NCI-H1092 (cell line): ENCODE measurements at places on chromosomes 1 and 21.

DNA sequence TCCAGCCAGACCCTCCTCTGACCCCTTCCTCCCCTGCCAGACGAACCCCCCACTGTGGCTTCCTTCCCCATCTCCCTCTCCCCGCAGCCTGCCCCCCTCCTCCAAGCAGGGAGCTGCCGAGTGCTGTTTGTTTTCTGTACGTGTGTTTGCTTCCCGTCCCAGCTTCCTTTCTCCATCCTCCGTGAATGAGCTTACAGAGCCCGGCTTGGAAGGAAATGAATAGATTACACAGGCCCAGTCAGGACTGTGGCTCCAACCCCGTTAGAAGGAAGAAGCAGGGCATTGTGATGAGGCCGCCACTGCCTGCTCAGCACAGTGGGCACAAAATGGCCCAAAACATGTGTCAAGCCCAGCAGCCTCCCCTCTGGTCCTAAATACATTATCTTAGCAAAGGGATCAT, 123.2 kb downstream of the IGSF21 start:
- no peak for DNase-seq

GRCh38 chr1:119093721-119094120, 46.7 kb downstream of the WARS2 start:
- no peak for DNase-seq

DNA sequence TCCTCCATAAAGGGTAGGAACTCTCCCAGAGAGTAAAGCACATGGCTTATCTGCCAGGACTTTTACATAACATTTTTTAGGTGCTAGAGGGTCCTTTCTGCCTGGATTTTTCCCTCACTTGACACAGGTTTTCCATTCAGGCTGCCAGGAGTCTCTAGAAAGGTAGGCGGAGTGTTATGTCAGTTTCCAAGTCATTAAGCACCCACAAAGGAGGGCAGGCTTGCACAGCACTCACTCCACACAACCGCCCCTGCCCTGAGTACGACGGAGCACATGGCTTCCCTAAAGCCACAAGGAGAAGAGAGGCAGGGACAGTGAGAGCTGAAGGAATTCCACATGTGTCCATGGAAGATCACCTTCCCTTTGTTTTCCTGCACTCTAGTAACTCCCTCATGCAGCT, 55.7 kb downstream of the CAPZB start:
- peak; percentile 50 for DNase-seq

- DNase-seq, result peak; percentile 80
Measured at GRCh38 chr1:35079003-35079930, at the start of gene ZMYM1. ZMYM1 (plus strand) TSS chr1:35079385; CDS start chr1:35093988, 14,603 bp downstream.

GRCh38 chr1:227729881-227730629, 5.0 kb downstream of the JMJD4 start:
- DNase-seq, result no peak

GRCh38 chr21:33345751-33346238, 21.0 kb downstream of the IFNAR1 start:
- DNase-seq, result no peak

- DNase-seq, result no peak
Measured at GRCh38 chr21:15788847-15789523, 59.2 kb downstream of the USP25 start.

- DNase-seq, result no peak
Measured at GRCh38 chr1:229430761-229431283, 3.1 kb downstream of the ACTA1 start.

DNA sequence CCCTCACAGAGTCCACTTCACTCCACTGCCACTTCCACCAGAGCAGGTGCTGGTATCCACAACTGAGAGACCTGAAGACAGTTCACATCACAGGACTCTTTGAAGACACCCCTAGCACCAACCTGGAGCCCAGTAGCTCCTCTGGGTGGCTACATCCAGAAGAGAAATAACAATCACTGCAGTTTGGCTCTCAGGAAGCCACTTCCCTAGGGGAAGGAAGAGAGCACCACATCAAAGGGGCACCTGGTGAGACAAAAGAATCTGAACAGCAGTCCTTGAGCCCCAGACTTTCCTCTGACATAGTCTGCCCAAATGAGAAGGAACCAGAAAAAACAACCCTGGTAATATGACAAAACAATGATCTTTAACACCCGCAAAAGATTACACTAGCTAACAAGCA, 113.2 kb downstream of the TENT5C start:
- DNase-seq, result no peak

- no peak for DNase-seq
Measured at GRCh38 chr1:29713857-29714256, 477.5 kb downstream of the PTPRU start.

DNA sequence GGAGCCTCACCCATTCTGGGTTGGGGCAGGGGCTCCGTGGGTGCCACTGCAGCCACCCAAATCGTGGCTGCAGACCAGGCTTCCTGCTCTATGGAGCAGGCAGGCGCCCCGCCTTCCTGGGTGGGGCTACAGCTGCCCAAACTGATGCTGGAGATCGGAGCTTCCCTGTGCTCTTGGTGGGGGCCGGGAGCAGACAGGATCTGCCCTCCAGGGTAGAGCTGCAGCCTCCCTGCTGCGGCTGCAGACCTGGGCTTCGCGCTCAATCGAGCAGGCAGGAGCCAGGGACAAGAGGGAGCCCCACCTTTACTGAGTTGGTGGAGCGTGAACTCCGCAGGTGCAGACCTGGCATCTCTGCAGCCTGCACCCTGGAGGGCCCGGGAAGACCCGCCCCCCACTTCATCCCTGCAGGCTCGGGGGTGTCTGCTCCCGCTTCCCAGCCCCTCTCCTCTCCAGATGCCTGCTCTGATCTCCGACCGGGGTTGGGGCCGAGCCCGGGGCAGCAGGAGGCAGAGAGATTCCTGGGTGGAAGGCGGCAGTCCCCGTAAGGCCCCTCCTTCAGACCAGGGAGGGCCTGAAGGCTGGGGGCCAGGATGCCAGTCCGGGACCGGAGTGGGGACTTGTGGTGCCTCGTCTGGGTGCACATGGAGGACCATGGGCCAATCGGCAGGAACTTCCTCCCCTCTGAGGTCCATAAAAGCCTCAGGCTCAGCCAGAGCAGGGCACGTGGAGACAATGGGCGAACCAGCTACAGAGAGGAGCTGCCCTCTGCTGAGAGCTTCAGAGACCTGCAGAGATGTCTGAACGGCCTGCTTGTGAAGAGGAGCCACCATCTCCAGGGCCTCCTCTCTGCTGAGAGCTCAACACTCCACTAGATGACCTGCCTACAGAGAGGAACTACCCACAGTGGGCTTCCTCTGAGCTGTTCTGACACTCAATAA, 359.3 kb downstream of the SMYD3 start:
- no peak for DNase-seq

DNA sequence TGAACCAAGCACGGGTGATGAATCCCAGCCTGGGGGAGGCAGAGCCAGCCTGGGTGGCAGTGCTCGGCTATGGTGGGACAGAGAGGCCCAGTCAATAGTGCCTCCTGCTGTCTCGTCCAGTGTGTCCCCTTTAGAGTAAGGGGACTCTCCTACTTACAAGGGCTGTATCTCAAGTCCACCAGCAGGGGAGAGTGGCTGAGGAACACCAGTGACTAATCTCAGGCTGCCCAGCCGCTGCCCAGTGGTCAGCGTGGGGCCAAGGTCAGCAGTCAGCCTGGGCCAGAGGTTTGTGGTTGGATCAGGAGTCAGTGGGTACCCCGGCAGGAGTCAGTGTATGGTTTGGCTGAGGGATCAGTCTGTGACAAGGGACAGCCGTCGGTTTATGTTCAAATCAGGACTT, 109.2 kb upstream of the RUNX3 start:
- no peak for DNase-seq

- no peak for DNase-seq
Measured at GRCh38 chr1:59061876-59062275, 235.0 kb upstream of the FGGY start.

DNA sequence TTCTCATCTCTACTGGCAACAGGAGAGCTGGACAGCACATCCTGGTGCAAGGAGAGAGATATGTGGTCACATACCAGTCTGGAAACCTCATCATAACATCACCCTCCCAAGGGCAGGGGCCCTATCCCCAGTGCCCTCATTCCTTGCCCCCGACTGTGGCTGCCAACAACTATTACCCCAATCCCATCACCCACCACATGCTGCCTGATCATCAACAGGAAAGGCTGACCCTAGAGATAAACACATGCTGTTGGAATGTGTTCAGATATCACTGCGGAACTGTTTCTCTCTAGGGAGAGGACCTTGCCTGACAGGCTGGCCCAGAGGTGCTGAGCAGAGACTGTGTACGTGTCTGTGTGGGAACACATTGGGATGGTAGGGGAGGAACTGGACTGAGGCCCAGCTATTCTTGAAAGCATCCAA, 4.5 kb upstream of the INKA2 start:
- no peak for DNase-seq

DNA sequence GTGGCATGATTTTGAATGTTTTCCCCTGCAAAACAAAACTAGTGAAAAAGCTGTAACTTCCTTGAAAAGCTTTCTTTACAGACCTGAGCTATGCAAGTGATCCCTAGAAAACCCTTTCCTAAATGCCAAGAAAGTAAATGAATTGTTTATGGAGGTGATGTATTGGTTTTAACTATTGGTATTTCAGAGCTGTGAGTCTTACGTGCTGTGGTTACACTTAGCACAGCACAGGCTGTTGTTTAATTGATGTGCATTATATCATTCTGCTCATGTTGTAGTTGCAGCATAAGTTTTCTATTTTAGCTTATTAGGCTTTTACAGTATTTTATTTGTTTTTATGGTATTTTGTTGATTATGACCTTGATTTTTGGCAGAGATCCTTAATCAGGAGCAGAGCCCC, 74.1 kb upstream of the DYNLT5 start:
- no peak for DNase-seq

- no peak for DNase-seq
Measured at GRCh38 chr1:161779393-161779792, 13.3 kb downstream of the ATF6 start.

DNA sequence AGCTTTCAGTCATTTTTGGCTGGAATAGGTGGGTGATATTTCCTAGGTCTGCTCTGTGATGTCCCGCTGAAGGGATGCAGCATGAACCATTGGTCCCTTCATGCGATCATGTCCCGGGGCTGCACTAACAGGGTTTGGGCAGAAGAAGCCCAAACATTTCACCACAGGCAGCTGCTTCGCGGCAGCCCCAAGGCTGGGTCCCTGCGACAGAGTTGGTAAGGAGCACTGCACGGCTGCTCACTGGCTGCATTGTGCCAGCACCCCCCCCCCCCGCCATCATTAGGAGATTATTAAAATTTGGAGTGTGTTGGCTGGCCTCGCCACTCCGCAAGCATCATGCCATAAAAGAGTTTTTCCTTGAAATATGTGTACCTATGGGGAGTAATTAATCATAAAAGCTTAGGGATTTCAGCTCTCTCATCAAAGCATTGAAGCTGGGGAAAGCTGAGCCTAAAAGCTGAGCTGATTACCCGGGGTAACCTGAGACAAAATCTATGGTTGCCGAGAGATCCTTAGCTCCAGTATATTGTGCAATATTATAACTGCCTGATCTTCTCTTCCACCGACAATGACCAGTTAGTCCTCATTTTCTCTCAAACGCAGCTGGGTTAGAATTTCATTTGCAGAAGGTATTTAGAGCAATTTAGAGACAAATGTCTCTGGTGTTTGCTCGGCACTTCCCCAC, 62.5 kb downstream of the PEX14 start:
- DNase-seq, result peak; percentile 95

DNA sequence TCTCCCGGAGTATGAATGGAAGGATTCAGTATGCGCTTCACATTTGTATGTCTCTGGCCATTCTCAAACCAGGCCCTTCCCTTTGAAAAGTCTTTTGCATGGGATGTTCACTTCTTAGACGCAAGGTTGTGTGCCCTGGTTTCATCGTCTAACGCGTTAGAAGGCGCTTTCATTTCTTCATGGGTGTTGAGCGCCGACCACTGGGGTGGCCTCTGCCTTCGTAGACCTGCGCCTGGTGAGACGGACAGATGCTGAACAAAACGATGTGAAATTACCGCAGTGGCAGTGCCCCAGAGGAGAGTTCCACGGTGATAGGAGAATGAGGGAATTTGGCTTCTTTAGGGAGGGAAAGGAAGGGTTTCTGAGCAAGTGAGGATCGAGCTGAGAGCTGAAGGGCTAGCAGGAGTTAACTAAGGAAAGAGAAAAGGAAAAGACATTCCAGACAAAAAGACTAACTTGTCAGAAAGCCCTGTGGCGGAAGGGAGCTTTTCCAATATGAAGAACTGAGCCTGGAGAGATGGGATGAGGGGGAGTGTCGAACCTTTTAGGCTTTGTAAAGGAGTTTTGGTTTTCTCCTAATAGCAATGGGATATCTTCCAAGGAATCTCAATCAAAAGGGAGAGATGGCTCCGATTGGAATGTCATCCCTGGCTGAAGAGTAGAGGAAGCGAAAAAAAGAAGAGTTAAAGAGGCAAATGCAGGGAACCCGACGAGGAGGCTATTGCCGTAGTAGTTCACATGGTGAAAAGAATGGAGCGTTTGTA, 951 bp downstream of the GGPS1 start:
- DNase-seq, result no peak

- no peak for DNase-seq
Measured at GRCh38 chr1:228511546-228512445, 24.6 kb downstream of the RNF187 start.

DNA sequence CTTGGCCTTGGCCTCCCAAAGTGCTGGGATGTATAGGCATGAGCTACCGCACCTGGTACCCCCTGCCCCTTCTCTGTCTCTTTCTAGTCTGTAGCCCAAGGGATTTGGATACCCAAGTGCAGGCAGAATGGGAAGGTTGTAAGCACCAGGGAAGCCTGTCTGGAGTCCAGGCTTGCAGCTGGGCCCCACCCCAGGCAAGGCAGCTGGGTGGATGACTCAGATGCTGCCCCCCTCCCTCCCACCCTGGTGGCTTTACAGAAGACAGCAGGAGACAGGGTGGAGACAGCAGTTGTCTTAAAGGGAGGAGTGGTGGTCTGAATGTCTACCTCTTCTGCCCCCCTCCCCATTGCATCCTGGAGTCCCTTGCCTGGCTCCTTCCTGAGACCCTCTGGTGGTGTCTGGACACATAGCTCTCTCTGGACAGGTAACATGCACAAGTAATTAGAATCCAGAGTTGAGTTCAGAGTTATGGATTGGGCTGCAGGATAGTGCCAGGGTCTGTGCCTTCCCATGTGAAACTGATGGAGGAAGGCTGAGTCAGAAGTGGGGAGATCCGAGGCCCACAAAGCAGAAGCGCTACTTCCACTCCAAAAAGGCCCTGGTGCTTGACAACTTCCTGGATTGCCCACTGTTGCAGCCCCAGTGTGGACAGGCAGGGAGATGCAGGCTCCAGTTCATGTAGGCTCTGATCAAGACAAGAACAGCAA, 5.1 kb downstream of the LMNA start:
- DNase-seq, result no peak

GRCh38 chr1:96309783-96310182, 411.8 kb upstream of the PTBP2 start:
- no peak for DNase-seq

GRCh38 chr1:86621286-86621685, 74.4 kb downstream of the CLCA4 start:
- no peak for DNase-seq

DNA sequence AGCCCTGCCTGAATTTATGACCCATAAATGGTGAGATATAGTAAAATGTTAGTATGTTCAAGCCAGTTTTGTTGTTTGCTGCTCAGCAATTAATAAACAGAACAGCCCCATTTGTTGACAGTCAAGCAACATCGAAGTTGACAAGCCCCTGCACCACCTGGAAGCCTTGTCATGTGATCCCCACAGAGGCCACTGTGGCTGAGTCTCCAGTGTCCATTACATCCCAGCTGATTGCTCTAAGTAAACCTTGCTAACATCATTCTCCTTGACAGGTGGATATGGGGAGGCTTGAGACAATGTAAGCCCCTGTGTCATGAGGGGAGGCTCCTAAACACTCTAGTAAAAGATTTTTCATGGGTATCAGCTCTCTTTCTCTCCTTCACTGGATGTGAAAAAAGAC, 17.5 kb upstream of the TACSTD2 start:
- DNase-seq, result no peak
